Activated CD4-positive, alpha-beta T cell treated with anti-CD3 and anti-CD28 coated beads, Interleukin-2, Interleukin-6, amounts not matched to agents 100 ng/mL and 50 ng/mL, durations not matched to agents 16 hours and 8 hours (primary cell): ENCODE measurements at places on chromosomes 2 and 18.

DNA sequence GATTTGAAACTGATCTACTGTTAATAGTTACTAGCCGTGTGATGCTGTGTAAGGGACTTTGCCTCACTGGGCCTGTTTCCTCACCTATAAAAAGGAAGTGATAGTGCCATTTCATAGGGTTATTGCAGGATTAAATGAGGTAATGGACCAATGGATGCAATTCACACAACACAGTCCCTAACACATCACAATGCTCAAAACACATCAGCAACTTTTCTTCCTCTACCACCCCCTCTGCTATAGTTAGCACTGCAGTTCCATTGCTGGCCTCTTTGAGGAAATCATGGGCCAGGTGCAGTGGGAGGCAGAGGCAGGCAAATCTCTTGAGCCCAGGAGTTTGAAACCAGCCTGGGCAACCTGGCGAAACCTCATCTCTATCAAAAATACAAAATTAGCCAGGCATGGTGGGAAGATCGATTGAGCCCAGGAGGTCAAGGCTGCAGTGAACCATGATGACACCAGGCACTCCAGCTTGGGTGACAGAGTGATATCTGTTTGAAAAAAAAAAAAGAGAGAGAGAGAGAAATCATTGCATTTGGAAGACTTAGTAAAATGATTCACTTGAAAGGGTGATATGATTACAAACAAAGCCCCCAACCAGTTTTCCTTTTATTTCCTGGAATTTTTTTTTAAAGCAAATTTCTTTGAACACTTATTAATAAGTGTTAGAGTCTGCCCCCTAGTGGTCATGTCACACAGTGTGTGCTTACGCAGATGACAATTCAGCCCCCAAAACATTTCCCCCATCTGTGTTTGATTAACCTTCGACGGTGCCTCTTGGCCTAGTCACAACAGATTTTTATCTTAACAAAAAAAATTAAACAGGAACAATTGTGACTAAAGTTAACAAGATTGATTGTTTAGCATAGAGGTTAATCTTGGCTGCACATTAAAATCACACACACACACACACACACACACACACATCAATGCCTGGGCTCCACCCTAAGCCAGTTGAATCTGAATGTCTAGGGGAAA, 88.6 kb upstream of the BCL11A start:
- peak; percentile 36 for DNase-seq

DNA sequence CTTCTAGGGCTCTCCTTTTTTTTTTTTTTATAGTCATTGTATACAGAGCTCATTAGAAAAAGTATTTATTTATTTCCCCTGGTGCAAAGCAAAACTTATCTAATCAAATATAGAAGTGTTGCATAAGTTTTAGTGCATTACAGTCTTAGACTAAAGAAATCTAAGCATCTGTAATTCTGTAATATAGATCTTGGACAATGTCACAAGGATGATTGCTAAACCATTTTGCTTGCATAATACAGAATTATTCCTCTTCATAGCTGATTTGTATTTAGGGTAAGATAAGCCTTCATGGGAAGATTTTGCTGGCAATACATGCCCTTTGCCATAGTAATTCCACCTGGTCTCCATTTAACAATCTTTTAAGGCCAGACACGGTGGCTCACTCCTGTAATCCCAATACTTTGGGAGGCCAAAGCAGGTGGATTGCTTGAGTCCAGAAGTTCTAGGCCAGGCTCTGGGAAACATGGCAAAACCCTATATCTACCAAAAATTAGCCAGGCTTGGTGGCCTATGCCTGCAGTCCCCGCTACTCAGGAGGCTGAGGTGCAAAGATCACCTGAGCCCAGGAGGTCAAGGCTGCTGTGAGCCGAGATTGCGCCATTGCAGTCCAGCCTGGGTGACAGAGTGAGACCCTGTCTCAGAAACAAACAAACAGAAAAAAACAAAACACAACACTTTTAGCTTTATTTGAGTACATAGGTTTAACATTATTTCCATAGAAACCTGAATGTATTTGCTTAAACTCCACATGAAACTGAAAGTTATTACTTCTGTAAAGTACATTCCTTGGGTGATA, 2.2 kb upstream of the ACADL start:
- DNase-seq = no peak

GRCh38 chr2:44578471-44579093, 216.8 kb downstream of the CAMKMT start:
- peak; percentile 67 for DNase-seq

- no peak for DNase-seq
Observed at GRCh38 chr2:155215037-155215707, 516.7 kb downstream of the KCNJ3 start.

GRCh38 chr2:101985101-101985792, 6.5 kb upstream of the IL1R2 start:
- no peak for DNase-seq

DNA sequence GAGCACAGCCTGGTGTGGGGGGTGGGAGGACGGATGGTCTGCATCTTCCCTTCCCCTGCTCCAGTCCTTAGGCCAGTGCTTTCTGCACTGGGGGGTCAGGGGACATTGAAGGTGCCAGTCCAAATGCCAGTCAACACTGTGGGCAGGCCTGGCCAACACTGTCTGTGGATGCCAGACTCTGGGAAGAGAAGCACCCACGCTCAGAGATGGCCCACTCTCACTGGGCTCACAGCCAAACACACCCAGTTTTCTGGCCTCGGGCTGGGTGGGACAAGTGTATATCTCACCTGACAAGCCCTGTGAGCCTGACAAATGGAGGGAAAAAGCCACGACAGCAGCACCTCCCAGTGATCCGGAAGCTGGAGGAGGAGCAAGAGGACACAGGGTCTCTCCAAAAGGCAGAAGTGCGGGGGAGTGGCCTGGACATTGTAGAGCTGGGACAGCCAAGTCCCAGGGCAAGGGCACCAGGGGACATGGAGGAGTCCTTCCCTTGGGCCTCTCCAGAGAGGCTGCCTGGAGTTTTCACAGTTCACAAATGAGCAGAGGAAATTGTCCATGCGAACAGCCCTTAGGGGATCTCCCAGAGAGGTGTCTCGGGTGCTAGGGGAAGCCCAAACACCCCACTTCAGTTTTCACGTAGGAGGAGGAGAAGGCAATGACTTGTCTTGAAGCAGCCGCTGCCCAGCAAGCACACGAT, 79.3 kb downstream of the SDC1 start:
- no peak for DNase-seq

DNA sequence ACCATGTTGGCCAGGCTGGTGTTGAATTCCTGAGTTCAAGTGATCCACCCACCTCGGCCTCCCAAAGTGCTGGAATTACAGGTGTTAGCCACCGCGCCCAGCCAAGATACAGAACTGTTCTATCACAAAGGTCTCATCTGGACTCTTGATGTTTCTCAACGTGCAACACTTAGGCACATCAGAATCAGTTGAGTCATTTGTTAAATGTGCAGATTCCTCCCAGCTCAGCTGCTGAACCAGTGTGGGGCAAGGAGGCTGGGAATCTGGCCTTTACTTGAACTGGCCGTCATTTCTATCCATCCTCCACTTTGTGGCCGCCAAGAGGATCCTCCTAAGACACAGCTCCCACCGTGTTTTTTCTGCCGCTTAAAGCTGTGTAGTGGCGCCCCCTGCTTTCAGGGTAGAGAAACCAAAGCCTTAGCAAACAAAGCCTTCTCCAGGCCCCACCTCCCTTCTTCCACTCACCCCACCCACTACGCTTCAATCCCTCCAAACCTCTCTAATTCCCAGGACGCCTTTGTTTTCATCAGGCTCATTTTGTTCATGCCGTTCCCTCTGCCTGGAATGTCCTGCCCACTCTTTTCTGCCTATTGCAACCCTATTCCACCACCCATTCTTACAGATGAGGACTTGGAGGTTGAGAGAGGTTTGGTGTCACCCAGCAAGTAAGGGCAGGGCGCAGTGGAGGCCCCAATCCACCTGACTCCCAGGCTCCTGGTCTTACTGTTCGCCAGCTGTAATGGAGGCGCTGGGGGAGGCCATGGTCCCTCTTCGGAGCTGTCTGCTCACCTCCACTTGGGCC, 776 bp upstream of the SPEG start:
- DNase-seq = peak; percentile 45

DNA sequence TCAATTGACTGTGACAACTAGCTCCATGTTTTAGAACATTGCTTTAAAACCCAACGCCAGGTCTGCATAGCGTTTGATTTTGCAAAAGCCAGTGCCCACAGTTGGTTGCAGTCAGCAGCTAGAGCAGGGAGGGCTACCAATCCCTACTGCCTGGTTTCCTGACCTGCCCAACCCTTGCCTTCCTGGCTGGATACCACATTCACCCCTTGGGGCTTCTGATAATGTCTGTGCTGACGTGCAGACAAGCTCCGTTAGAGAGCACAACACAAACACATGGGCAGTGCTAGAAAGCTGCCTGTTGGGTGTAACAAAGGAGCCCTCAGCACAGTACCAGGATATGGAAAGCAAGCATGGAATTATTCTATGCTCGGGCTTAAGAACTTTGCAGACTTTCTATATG, 71.4 kb upstream of the THSD7B start:
- no peak for DNase-seq

DNA sequence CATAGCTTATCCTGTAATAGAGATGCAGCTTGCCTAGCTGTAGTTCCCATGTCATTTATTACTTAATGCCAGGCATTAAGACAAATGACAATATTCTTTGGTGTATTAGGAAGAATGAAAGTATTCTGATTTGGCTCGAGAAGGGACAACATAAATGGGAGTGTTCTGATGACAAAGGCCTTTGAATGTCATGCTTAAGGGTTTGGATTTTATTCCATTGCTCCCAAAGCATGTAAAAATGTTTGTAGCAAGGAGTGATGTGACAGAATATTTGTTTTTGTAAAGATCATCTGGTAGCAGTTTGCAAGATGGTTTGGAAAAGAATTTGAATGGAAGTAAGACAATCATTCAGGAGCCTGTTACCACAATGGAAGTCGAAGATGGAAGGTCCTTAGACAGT, 30.4 kb downstream of the EEF1B2 start:
- DNase-seq = no peak

- DNase-seq = no peak
Observed at GRCh38 chr2:127610561-127610960, 35.4 kb upstream of the GPR17 start.

DNA sequence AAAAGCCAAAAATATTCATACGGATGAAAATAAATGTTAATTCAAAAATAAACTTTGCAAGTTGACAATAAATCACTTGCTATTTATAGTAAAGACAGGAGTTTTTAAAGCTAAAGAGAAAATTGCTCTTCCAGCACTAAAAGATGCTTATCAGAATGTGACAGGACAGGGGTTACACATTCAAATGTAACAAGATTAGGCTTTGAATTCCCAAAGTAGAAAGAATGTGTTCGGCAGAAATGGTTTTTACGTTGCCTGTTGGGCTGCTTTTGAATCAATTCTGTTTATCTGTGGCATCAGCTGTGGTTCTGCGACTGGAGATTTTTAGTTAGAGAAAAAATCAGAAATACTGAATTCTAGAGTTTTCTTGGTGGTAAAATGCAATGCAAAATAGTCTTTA, 669.4 kb downstream of the CPS1 start:
- no peak for DNase-seq

DNA sequence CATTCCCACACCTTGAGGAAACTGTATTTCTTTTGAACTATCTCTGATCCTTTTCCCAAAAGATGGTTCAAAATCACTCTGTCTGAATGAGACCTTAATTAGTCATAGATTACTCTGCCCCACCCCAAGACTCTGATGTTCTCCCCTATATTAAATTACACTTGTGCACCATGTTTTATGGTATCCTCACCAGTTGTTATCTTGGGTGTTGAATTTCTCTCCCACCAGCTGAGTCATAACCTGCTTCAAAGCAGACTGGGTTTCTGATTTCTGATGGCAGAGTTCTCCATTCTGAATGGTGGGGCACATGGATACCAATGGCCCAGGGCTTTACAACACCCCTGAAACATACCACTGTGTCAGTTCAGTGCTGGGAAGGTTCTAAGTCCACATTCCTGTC, 15.0 kb downstream of the CDH20 start:
- DNase-seq = no peak

DNA sequence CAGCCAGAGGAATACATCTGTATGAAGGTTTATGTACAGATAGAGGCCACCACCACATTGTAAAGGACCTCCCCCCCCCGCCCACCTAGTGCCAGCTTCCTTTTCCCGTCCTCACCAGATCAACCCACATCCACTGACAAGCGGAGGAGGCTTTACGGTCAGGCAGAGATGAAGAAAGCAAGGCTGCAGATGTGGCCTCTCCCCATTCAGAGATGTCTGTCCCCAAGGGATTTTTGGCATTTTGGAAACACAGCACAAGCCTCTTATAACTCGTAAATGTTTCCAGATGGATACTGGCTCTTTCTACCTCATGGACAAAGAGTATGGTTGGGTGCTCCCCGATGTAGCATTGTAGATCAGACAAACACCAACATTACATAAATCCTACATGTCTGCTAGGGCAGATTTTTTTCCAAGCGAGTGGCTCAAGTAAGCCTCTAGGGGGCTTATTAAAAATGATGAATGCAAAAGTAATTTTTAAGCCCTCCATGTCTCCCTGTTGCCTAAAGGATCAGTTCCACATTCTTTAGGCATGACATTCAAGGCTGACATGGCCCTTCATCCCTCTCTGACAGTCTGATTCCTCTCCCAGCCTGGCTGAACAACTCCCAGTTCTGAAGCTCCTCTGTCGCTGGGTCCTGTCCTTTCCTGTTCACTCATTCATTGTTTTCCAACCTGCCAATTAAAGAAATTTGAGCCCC, 11.7 kb downstream of the VIT start:
- no peak for DNase-seq

DNA sequence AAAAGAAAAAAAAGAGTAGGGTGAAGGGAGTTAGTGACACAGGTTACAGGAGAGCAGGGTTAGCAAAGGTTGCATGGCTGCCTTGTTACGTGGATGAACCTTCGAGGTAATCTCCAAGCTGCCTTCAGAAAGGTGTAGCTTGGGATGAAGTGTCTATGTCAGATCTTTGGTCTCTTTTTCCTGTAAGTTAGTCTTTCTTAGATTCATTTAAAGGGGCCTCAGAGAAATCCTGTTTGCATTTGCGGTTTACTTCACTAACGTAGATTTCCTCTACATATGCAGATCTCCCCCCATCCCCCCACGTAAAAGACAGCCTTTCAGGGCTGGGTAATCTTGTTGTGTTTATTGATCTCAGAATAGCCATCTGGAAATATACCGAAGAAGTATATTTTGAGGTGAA, 83.7 kb downstream of the MTA3 start:
- DNase-seq = peak; percentile 24

DNA sequence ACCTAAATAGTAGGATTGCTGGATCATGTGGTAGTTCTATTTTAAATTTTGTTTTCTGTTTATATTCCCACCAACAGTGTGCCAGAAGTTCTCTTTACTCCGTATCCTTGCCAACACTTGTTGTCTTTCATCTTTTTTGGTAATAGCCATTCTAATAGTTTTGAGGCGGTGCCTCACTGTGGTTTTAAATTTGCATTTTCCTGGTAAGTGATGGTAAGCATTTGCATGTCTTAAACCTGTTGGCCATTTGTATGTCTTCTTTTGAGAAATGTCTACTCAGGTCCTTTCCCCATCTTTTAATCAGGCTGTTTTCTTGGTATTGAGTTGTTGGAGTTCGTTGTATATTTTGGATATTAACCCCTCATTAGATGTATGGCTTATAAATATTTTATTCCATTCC, 51.6 kb downstream of the REL start:
- no peak for DNase-seq

GRCh38 chr18:6865251-6865650, 135.7 kb downstream of the ARHGAP28 start:
- DNase-seq = no peak
